NCI-H748 treated with DMSO at 0.1 percent for 48 hours (cell line): ENCODE measurements at places on chromosomes 12 and 14.
A peak's percentile ranks its signal among the peaks of the same experiment; 100 is the strongest.

GRCh38 chr12:120814903-120815429 lies 89.2 kb downstream of the SPPL3 start:
- DNase-seq = no peak

GRCh38 chr14:36316131-36316530 lies 4.3 kb downstream of the MBIP start:
- peak; percentile 69 for DNase-seq

- no peak for DNase-seq
Measured at GRCh38 chr12:124105546-124105945, 132.5 kb downstream of the ZNF664 start.

GRCh38 chr12:52182384-52182783 lies 9.4 kb downstream of the KRT80 start:
- no peak for DNase-seq

GRCh38 chr14:30129807-30130206 lies 202.2 kb upstream of the PRKD1 start:
- no peak for DNase-seq

DNA sequence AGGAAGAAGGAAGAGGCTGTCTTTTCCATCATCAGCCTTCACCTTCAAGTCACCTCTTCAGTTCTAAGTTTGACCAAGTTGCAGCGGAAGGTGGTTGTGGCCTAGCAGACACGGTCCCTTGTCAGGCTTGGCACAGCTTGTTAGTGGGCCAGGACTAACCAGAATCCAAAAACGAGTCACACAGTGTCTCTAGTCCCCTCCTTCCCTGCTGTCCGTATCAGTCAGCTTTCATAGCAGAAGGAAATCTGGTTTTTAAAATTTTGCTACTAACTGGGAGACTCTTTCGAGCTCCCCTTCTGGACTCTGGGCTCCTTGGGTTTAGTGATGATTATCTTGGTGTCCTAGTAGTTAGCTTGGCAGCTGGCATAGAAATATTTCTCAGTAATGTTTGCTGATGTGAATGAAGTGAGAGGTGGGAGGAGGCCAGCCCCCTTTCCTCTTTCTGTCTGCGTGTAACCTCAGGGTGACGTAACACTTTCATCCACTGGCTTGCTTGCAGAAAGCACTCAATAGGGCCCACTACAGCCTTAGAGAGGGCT lies 3.8 kb downstream of the ETV6 start:
- no peak for DNase-seq
